Fibroblast of skin of left quadriceps (primary cell): ENCODE measurements at places on chromosomes 6 and 20.

DNA sequence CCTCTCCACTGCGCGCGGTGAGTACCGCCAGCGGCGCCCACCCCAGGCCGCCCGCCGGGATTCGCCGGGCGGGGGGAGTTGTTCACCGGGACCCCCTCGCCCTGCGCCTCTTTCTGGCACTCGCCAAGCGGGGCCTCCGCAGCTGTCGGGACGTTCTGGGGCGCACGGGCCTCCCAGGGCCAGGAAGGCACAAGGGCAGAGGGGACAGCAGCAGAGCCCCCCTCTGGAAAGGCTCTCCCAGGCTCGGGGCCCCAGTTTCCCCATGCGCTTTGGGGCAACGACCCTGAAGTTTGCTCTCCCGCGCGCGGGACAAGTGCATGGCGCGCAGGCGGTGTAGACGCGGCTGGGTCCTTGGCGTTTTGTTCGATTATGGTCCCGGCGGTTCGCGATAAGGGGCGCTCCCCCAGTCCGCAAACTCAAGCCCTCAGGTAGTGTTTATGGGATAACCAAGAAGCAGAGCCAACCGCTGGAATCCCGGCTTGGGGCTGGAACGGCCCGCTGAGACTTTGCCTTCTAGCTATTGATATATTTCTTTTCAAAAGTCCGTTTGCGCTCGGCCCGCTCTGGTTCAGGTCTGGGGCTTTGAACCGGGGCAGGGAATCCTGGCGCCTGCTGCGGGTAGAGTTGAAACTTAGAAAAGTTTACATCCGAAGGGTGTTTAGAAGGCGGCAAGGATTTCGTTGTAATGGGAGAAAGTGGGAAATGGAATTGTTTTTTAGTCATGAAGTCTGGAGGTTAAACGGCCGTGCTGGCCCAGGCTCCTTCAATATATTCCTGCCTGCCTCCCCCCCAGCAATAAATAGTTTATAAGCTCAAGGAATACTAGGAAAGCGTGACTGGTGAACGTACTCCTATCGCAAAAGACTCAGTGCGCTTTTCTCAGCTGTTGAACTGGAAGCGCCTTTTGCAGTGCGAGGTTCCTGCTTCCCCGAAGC lies 595 bp downstream of the EYA2 start:
- no peak for DNase-seq

GRCh38 chr20:33351696-33352095 lies 49.6 kb downstream of the CDK5RAP1 start:
- DNase-seq, result no peak

- DNase-seq, result no peak
Measured at GRCh38 chr6:88562353-88563276, 396.5 kb upstream of the CNR1 start.

DNA sequence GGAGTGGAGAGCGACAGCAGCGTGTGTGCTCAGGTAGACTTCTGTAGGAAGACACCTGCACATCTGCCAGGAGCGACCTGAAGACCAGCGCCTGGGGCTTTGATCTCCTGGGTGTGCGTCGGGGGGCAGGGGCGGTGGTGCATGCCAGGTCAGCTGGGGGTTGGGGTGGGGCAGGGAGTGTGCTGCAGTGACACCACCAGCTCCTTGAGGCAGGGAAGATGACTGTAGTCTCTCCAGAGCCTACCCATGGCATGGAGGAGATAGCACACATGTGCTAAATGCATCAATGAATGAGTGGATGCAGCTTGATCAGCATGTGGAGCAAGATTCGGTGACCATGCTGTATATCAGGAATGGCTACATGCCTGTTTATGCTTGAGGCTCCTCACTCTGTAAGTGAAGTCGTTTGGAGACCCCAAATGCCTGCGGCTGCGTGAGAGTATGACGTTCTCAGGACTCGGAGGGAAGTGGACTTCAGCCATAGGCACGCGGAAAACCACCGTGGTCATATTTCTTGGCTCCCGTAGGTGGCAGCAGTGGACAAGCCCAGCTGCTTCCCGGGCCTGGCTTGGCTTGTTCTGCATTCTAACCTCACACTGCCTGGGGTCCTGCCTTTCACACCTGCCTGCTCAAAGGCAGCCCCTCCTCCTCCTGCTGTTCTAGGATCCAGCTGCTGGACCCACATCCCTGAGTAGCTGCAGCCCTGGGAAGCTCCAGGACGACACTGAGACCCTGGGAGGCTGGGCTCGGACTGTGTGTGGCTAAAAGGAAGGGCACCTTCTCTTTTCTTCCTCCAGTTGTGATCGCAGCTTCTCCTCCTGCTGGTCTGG lies 39.4 kb upstream of the KCNK16 start:
- peak; percentile 27 for DNase-seq

DNA sequence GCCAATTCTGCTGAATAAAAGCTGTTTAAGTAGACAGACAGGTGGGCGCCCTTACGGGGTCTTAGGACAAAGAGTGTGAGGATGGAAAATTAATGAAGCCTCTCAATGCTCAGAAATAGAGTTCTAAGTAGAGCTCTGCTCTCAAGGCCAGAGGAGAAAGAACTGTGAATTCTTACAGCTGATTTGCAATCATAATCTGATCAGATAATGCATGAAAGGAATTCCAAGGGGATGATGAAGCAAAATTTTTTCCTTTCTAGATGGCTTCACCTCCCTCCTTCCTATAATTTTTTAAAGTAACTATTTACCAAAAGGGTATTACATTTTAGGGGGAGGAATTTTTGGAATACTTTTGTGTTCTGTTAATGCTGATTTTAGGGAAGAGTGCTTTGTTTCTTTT lies 308.1 kb upstream of the HS3ST5 start:
- no peak for DNase-seq

DNA sequence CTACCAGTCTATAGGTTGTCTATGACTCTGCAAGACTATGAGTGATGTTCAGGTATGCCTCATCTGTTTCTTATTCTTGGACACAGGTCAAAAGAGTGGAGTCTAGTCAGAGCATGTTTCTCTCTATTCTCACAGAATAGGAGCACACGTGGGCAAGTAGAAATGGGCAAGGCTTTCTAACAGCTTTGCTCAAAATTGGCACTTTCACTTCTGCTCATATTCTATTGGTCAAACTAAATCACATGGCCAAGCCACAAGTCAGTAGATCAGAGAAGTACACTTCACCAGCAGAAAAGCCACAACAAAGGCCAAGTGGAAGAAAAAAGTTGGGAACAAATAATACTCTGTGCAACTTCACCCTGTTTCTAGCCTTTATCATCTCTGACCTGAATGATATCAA lies 354.5 kb upstream of the SYNCRIP start:
- no peak for DNase-seq

- DNase-seq, result no peak
Measured at GRCh38 chr6:25384967-25385366, 105.8 kb downstream of the CARMIL1 start.

DNA sequence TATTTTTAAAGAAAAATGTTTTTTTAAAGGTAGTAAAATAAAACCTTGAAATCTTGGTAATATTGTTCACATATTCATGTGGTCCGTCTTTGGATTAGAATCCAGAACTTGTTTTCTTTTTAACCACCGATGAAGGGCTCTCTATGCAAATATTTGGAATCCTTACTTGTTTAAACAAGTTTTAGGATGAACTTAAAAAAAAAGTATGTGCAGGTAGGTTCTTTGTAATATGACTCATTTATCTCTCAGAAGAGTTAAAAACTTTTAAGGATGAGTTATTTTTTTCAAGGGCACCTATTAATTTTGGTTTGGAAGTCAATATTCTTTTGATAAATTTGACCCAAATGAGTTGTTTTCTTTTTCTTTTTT lies 8.9 kb downstream of the DSP start:
- no peak for DNase-seq

GRCh38 chr6:21134356-21134755 lies 459.2 kb upstream of the SOX4 start:
- DNase-seq, result peak; percentile 74

GRCh38 chr20:64099086-64099786 lies 8.1 kb downstream of the NPBWR2 start:
- DNase-seq, result no peak

DNA sequence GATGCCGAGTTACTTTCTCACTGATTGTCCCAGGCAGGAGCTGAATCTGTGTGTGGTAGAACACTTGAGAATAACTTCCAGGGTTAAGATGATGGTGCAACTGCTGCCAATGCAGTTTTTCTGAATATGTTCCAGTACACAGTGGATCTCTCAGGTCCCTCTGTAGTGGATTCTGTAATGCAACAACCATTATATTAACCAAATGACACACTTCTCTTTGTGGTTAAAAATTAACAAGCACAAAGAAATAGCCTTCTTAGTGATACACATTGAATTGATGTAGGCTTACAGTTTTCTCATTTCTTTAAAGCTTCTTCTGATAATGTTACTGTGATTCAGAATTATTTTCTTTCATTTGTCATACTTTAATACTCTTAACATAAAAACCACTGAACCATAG lies 383.8 kb downstream of the ADGRB3 start:
- DNase-seq, result no peak

GRCh38 chr6:15427331-15428070 lies 181.6 kb downstream of the JARID2 start:
- no peak for DNase-seq

GRCh38 chr20:59682603-59683002 lies 78.3 kb downstream of the PHACTR3 start:
- no peak for DNase-seq

GRCh38 chr6:83270971-83271719 lies 78.0 kb downstream of the RWDD2A start:
- DNase-seq, result peak; percentile 84

GRCh38 chr6:2753110-2753489 lies 2.4 kb upstream of the MYLK4 start:
- no peak for DNase-seq

DNA sequence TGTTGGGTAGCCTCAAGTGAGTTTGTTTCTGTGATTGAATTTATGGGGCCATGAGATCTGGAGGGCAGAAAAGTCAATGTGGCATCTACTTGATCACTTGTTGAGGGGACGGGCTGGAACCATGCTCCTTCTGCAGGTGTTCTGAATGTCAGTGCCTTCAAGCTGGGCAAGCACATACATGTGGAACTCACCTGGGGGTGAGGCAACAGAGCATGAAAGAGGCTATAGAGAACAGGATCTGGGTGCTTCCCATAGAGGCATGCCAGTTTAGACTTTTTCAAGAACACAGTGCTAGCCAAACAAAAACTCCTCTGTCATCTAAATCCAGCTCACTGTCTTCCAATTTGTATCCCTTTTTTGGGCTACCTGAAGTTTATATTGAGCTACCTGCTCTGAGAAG lies 77.8 kb upstream of the SLC35B3 start:
- no peak for DNase-seq

DNA sequence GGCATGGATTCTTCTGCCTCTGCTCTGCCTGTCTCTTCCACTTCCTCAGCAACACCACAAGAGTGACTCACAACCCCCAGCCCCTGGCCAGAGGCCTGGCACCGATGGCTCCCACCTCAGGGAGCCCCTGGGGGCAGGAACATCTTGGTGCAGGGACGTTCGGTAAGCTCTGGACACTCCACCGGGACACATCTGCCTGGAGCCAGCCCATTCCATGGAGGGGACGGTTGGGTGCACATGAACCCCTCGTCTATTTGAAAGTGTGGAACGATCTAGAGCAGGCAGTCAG lies 246.5 kb downstream of the ERMARD start:
- DNase-seq, result no peak

DNA sequence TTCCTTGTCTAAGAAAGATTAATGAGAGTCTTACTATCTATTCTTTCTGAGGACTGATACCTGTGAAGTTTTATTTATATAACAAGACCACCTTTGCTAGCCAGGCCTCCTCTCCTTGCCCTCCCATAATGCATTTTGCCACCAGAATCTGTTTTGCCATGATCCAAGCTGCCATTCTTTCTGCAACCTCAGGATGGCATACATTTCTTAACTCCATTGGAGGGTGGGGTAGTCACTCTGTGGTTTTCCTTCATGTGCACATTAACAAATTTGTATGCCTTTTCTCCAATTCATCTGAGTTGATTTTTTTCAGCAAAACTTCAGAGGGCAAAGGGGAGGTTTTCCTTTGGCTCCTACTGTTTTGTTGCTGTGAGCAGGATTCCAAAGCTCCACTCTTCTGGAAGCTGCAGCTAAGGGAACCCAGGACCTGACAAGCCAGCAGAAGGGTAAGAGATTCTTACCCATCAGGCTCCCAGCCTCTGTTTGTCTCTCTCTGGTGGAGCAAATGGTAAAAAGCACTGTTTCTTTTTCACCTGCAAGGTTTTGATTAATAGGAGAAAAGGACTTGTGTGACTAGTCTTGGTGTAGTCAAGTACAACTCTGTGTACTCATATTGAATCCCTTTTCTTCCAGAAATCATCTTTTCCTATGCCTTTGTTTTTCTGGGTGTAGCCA lies 26.2 kb upstream of the ENPP4 start:
- no peak for DNase-seq

GRCh38 chr6:29945281-29945820 lies 3.0 kb downstream of the HLA-A start:
- DNase-seq, result no peak

GRCh38 chr20:51412333-51412871 lies 130.1 kb downstream of the NFATC2 start:
- no peak for DNase-seq

DNA sequence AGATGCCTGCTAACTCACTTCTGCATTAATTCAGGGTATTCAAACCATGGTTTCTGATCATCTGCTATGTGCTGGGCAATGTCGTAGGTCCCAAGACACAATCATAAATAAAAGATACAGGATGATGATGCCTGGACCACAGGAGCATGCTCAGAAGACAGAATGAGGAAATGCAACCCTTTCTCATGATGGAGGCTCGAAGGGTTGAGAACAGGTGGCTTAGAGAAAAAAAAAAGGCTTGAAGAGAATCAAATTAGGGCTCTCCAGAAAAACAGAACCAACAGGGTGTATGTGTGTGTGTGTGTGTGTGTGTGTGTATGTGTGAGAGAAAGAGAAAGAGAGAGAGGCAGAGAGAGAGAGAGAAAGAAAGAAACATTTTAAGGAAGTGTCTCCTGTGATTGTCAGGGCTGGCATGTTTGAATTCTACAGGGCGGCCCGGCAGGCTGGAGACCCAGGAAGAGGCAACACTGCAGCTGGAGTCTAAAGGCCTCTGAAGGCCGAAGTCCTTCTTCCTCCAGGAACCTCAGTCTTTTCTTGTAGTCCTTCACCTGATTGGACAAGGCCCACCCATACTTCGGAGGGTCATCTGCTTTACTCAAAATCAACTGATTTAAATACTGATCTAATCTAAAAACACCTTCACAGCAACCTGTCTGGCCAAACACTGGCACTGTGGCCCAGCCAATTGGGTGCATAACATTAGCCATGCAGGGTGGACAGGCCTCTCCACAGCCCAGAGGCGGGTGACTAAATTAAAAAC lies 143.8 kb downstream of the ERMARD start:
- DNase-seq, result no peak

GRCh38 chr20:61354901-61355495 lies 102.9 kb downstream of the CDH4 start:
- DNase-seq, result no peak

- DNase-seq, result peak; percentile 31
Measured at GRCh38 chr6:99119109-99120031, 171.6 kb upstream of the FBXL4 start.
